ENCODE measurements at places on chromosomes 7 and 10.

DNA sequence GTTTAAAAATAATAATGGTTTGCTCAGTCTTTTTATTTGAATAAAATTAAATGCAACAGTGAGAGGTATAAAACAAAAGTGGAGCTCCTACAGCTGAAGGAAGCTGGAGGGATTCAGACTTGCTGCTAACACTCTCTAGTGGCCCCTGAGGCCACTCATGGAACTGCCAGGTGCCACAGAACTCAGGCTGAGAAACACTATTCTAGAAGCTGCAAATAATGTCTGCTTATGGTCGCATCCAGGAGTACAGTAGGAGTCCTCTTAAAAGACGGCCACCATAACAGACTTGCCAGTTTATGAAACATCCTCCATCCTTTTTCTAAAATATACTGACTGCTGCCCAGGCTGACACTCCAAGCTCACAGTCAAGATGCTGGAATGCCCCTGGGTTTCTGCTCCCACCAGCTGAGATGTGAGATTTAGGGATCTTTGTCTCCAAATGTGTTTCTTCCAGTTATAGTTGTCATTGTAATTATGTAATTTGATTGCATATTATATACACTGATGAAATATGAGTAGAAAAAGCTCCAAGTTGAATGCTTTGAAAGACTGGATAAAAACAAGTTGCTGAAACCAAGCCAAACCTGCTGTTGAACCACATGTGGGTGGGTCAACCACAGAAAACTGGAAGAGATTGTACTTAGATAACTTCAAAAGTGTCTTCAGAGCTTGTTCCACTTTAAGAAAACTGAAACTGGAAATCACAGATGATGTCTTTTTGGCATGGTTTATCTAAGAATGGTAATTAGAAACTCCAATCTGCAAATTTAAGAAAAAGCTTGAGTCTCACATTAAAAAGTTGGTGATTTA is 213.7 kb upstream of the AOAH start:
- DNase-seq, result no peak

DNA sequence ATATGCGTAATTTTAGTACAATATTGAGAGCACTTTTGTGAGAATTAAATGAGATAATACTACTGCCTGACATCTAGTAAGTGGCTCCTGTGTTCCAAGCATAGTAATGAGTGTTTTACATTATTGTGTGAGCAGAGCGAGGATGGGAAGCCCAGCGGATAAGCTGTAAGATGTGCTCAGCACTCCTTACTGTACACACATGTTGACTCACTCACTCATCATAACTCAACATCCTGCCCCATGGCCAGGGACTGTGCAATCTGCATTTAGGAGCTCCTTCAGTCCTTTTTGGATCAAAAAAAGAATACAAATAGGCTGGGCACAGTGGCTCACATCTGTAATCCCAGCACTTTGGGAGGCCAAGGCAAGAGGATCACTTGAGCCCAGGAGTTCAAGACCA is 72.9 kb upstream of the NEBL start:
- no peak for DNase-seq

GRCh38 chr7:155868955-155869783 is 56.9 kb upstream of the SHH start:
- no peak for DNase-seq

GRCh38 chr7:122155566-122155965 is 11.5 kb upstream of the AASS start:
- DNase-seq, result no peak

GRCh38 chr10:103100620-103101019 is 92.5 kb downstream of the NT5C2 start:
- no peak for DNase-seq

GRCh38 chr7:101717628-101718357 is 88.7 kb upstream of the MYL10 start:
- DNase-seq, result no peak

- DNase-seq, result no peak
These were observed 4.1 kb downstream of the ERCC6 start for GRCh38 chr10:49534670-49535381.

DNA sequence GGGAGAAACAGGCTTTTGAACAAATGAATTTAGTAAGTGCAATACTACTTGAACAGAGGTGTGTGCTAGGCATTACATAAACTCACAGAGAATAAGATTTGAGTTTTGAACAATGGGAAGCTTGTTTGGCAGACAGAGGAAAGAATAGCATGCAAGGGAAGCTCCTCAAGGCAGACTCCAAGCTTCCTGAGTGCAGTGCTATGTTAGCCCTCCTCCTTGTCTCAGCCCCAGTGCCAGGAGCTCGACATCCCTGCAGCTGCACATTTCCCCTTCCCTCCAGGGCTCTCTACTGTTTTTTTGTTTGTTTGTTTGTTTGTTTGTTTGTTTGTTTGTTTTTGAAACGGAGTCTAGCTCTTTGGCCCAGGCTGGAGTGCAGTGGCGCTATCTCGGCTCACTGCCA is 237.5 kb downstream of the IPMK start:
- DNase-seq, result no peak

GRCh38 chr7:29224726-29225125 is 30.2 kb downstream of the CHN2 start:
- DNase-seq, result no peak

- DNase-seq, result no peak
These were observed 167.1 kb downstream of the NEURL1 start for GRCh38 chr10:103660364-103661197.

DNA sequence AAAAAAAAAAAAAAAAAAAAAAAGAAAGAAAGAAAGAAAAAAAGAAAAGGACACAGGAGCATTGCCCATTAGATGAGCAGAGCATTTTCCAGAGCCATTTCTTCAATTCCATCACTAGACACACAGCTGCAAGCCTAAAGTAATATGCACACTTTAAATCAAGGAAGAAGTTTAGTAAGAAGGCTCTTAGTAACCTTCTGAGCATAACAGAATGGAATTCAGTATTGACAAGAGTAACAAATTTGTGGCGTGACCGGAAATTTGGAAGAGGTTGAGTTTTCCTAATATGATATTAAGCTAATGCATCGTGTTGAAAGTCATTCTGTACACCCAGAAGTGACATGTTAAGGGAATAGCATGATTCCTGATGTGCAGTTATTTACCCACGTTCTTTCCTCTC is 35.3 kb downstream of the SMURF1 start:
- DNase-seq, result no peak

DNA sequence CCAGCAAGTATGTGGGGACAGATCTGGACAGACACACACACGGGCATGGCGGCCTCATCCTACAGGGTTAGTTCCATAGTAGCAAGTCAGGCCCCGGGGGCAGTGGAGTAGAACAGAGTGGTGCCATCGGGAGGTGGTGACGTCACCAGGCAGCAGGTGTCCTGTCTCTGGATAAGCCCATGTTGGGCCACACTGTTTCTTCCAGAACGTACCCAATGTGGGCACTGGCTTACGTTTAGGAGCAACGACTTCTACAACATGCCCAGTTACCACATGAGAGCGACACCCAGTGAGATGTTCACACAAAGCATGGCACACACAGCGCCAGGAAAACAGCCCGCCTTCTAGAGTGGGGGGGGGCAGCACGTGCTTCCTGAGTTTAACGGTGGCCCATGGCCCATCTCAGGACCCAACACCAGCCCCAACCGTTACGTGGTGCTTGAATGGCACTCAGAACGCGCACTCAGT is 67.8 kb downstream of the CTBP2 start:
- no peak for DNase-seq

- DNase-seq, result no peak
These were observed 105.3 kb downstream of the PLXDC2 start for GRCh38 chr10:19921300-19922140.

- DNase-seq, result no peak
These were observed 8.4 kb upstream of the RBM28 start for GRCh38 chr7:128352153-128352537.

DNA sequence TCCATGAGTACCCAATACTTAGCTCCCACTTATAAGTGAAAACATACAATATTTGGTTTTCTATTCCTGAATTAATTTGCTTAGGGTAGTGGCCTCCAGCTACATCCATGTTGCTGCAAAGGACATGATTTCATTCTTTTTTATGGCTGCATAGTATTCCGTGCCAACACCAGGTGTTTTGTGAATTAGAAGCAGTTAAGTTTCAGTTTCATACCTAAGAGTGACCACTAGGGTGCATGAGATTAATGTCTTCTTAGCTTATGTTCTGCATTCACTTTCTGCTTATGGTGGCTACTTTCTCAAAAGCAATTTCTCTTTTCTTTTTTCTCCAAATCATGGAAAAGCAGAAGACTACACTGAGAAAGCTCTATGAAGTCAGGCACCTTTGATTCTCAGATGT is 65.1 kb upstream of the VSTM2A start:
- DNase-seq, result no peak

- no peak for DNase-seq
These were observed 23.0 kb upstream of the EGFR start for GRCh38 chr7:54995610-54996363.

DNA sequence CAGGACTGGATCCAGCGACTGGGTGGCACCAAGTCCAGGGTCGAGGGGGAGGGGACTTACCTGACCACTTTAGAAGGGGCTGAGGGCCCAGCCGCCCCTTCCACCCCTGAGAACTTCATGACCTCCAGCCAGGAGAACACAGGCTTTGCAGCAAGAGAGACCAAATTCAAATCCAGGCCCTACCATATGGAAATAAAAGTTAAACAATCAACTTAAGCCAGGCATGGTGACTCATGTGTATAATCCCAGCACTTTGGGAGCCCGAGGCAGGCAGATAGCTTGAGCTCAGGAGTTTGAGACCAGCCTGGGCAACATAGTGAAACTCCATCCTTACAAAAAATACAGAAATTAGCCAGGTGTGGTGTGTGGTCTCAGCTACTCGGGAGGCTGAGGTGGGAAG is 61.9 kb downstream of the COL13A1 start:
- DNase-seq, result no peak

DNA sequence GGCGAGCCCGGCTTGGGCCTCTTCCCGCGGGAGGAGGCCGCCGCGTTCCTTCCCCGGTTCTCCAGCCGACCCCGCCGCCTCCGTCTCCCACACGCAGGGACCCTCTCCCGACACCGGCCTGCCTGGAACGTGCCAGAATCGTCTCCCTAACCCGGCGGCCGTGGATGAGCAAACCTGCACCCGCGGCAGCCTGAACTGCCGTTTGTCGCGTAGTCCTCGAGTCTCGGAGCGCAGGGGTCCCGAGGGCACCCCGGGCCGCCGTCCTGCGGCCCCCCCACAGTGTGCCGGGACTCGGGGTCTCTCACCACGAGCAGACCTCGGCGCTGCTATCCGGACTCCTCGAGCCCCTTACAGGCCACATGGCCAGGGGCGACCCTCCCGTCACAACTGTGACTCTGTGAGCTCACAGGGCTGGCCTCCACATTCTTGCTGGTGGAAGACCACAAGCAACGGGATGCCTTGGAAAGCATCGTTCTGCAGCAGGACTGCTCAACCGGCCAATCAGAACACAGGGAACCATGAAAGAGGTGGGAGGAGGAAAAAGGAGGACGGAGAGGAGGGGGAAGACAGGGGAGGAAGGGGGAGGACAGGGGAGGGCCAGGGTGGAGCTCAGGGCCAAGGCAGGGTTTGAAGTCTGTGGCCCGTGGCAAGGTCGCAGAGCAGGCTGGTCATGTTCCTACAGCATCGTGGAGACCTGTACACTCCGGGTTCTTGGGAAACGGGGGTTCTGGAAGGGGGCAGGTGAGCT is 276.9 kb downstream of the DNAJB6 start:
- DNase-seq, result no peak

- no peak for DNase-seq
These were observed 12.5 kb upstream of the SRGN start for GRCh38 chr10:69075431-69075830.

DNA sequence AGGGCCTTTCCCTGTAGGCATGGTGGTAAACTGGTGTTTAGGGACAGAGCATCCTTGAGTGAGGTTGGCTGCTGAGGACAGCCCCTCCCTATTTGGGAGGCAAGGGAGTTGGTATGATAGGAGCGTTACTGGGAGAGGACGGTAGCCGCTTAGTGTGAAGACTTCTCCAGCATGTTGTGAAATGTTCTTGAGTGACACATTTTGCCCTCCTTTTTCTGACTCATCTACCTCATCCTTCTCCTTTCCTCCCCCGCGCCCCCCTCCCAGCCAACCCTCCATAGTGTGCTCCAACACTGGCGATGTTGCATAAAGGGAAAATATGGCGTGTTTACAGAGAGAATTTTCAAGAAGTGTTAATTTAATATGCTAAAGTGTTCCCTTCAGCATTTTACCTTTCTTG is 645.0 kb upstream of the GALNT17 start:
- DNase-seq, result no peak

DNA sequence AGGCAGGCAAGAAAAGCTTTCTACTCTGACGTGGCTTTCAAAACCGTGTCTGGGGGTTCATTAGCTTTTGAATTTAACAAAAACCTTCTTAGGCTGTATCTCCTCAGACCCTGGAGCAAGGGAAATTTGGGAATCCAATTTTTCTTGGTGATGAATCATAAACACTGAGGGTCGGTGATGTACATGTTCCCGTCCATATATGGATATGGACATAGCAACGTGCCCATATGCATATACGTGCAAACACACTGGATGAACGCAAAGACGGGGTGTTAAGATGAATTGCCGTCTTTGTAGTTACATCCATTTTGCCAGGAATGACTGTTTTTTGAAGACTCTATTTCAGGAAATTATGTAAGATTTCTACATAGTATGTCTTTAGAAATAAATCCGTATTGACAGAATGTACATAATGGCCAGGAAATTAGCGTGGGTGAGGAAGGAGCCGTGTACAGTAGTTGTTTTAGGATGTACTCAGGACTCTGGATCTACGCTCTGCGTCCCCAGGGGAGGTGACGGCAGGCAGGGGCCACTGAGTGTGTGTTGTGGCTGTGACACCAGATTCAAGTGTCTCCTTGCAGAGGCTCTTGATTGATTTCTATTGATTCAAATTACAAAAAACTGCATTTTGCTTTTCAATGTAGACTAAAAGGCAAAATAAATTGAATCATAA is 238.2 kb downstream of the DNAJB6 start:
- no peak for DNase-seq

- DNase-seq, result no peak
These were observed 33.0 kb upstream of the SHH start for GRCh38 chr7:155845226-155845625.

DNA sequence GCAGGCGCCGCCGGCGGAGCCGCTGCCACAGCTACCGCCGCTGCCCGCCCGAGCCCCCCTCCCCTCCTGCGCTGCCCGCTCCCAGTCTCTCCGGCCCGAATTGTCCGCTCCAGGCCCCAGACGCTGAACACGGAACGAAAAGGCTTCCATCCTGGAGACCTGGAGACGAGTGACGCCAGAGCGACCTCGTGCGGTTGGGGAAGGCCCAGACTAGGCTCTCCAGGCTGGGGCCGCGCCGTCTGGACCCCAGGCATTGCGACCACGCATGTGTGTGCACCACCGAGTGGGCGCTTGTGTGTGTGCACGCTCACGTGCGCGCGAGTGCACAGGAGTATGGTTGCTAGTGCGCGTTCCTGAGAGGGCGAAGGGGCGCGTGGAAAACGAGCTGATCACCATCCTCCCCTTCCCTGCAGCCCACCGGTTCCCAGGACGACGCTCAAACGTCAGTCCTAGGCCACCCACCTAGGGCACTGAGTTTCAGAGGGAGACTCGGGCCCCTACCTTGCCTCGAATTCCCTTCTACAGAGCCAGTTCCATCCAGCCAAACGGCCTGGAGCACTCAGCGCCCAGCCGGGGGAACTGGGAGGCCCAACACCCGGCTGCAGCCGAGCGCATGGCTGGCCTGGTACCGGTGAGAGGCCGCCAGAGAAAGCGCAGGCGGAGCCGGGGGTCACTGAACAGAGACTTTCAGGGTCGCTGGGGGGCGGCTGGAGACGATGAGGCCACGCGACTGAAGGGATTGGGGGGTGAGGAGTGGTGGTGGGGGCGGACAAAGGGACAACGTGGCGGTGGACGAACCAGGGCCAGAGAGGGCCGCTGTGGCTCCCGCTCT is 11.6 kb downstream of the LBX1 start:
- no peak for DNase-seq

GRCh38 chr7:154953006-154953684 is 49.8 kb downstream of the PAXIP1 start:
- DNase-seq, result peak; percentile 38
